Neuronal stem cell (in vitro differentiated cells): ENCODE measurements at places on chromosomes 6 and 20.

DNA sequence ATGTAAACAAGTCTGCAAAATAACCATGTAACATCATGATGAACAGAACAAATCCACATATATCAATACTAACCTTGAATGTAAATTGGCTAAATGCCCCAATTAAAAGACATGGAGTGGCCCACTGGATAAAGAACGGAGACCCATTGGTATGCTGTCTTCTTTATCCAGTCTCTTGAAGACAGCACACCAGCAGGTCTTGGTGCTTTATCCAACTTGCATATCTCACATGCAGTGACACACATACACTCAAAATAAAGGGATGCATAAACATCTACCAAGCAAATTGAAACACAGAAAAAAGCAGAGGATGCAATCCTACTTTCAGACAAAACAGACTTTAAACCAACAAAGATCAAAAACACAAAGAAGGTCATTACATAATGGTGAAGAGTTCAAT is 30.3 kb upstream of the EPB41L2 start:
- DNase-seq = no peak

- no peak for DNase-seq
These were observed 139.3 kb upstream of the SNX9 start for GRCh38 chr6:157683707-157684106.

GRCh38 chr20:45962031-45962755 is 9.8 kb downstream of the ZNF335 start:
- no peak for DNase-seq

GRCh38 chr6:64084185-64084663 is 448.6 kb downstream of the PHF3 start:
- DNase-seq = no peak

DNA sequence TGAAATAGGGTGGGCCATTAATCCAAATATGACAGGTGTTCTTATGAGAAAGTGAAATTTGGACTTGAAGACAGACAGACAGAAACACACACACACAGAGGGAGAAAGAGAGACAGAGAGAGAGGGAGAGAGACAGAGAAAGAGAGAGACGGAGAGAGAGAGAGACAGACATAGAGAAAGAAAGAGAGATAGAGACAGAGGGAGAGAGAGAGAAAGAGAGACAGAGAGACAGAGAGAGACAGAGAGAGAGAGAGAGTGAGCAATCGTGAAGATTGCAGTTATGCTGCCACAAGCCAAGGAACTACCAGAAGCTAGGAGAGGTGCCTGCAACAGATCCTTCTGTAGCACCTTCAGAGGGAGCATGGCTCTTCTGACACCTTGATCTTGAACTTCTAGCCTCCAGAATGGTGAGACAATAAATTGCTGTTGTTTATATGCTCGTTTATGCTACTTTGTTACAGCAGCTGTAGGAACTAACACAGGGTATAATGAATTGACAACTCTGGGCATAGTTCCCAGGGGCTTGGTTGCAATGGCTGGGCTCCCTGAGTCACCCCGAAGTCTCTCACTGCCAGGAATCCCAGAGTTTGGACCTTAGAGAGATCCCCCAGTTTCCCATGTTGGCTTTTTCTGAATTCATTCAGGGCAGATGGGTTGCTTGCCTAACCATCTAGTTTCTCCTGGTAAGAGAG is 44.7 kb upstream of the ECI2 start:
- no peak for DNase-seq

DNA sequence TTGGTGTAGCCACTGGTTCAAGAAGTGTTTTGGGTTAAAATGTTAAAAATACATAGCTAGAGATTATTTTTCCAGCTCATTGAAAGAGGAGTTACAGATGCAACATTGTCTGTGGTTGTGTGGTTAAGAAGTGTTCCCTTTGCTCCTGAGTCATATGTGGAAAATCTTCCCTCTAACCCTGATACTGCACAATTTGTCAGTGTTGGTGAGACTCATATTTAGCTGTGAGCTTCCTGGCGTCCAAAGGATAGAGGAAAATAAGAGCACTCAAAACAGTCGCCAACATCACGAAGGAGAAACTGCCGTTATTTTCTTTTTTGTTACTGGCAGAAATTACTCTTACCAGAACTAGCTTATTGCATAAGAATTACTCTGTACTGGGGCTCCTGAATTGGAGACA is 250.4 kb downstream of the CDH4 start:
- DNase-seq = no peak

DNA sequence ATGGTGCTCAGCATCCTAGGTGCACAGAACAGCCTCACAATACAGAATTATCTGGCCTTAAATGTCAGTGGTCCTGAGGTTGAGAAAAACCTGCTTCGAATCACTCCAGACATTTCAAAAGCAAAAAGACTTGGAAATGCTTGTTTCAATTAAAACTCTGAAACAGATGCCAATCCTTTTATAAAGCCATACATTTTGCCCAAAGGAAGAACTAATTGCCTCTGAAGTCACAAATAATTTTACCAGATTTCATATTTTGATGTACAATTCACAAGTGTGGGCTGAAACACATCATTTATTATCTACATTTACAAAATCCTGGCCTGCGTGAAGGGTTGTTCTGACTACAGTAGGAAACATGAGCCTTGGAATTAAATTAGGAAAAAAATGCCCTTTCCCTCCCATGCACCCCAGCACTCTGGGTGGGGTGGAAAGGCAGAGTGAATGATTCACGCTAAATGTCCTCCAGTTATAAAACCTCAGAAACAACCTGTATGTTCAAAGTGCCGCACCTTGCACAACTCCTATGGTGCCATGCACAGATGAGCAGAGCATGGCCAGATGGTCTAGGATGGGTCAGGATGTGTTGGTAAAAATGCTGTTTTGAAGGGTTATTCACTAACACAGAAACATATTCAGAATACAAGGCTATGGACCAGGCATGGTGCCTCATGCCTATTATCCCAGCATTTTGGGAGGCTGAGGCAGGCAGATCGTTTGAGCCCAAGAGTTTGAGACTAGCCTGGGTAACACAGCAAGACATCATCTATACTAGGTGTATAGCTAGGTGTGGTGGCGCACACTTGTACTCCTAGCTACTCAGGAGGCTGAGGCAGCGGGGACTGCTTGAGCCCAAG is 87.0 kb downstream of the ZMYND8 start:
- DNase-seq = no peak

- no peak for DNase-seq
These were observed 140.7 kb downstream of the SOX4 start for GRCh38 chr6:21734204-21734603.
